Activated CD8-positive, alpha-beta T cell treated with anti-CD3 and anti-CD28 coated beads for 36 hours (primary cell): ENCODE measurements at places on chromosomes 12 and 14. TPM values are rescaled to one million over a fixed set of nuclear protein-coding genes. Genes with fewer than 3 reads are reported as not detected.

Gene SELPLG
- total RNA-seq, result 23.8 TPM

DNA sequence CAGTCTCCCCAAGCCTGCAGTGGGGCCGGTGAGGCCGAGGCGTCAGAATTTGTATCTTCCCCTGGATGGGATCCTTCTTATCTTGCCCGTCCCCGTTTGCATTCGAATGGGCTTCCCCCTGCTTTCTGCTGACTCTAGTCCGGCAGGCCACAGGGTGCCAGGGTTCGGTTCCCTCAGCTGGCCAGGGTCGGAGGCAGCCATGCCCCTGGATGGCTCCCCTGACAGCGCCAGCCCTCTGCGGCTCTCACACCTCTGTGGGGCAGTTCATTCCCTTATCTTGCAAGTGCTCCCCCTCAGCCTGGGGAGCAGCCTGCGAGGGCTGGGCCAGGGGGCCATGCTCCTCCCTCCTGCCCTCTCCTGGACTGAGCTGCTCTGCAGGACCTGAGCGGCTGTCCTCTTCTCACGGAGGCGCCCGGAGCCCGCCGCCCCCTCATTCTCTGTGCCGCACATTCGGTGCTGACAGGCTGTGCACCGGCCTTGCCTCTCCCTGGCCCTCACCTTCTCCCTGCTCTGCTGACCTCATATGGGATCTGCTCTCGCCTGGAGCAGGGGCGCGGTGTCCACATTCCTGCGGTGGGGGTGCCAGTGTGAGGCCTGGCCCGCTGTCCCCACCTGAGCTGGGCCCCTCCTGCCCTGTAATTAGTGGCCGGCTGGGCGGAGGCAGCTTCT is 32.8 kb downstream of the KIF26A start:
- no peaks in the 10 kb centered on the region for H3K27me3 ChIP-seq
- H3K4me3 ChIP-seq, result no peak overlapping the region
- no peaks in the 10 kb centered on the region for H3K4me1 ChIP-seq
- no peaks in the 10 kb centered on the region for H3K36me3 ChIP-seq
- no peak overlapping the region for H3K27ac ChIP-seq
- DNase-seq, result no peak

Gene MIP
- not detected for total RNA-seq

Gene HPD
- total RNA-seq, result not detected

DNA sequence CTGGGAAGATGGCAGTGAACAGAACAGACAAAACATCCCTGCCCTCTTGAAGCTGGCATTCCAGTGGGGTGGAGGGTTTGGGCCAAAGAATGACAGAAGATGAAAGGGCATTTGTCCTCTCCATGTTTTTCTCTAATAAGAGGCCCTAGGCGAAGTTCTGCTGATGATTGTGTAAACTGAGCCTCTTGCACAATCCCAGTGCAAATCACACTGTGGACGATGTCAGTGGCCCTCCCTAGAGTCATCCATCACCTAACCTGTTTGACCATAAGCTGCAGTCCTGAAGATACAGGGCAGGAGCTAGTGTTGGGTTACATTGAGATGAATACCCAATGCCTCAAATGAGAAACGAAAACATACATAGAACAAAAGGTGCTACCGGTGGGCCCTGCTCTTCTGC is 622.4 kb upstream of the TBX3 start:
- H3K4me1 ChIP-seq, result no peaks in the 10 kb centered on the region
- H3K27ac ChIP-seq, result no peak overlapping the region
- H3K36me3 ChIP-seq, result no peaks in the 10 kb centered on the region
- no peak for DNase-seq
- H3K27me3 ChIP-seq, result peaks cover 3% of the 10 kb centered on the region

Gene DUSP6
- total RNA-seq, result 15.3 TPM

GRCh38 chr12:52846356-52846970 is 2.3 kb downstream of the KRT78 start:
- H3K36me3 ChIP-seq, result no peaks in the 10 kb centered on the region
- H3K4me1 ChIP-seq, result peaks cover 3% of the 10 kb centered on the region
- no peaks in the 10 kb centered on the region for H3K27me3 ChIP-seq
- H3K4me3 ChIP-seq, result no peak overlapping the region

DNA sequence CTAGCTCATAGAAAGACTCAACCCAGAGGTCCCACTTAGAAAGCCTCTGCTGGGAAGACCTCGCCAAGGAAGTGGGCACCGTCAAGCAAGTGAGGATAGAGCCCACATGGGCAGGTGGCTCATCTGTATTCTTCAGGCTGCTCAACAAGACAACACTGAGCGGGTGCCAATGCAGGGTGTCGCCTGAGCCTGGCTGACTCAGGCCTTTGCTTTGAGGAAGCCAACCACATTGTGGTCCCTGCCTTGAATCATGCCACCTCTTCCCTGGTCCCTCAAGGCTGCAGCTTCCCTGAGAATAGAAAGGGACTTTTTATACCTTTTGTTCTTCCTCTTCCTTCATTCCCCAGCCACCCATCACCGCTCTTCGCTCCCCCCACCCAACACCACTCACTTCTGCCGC is 2.1 kb upstream of the RNASE13 start:
- H3K4me1 ChIP-seq, result no peaks in the 10 kb centered on the region
- no peaks in the 10 kb centered on the region for H3K27me3 ChIP-seq
- H3K27ac ChIP-seq, result no peak overlapping the region
- no peaks in the 10 kb centered on the region for H3K36me3 ChIP-seq
- no peak for DNase-seq
- H3K4me3 ChIP-seq, result no peak overlapping the region

Gene LRP1
- 1.5 TPM for total RNA-seq

- no peak overlapping the region for H3K4me3 ChIP-seq
- H3K4me1 ChIP-seq, result no peaks in the 10 kb centered on the region
- DNase-seq, result no peak
- no peaks in the 10 kb centered on the region for H3K36me3 ChIP-seq
These were observed 342.6 kb downstream of the NOVA1 start for GRCh38 chr14:26255213-26255612.

Gene FITM1
- 0.56 TPM for total RNA-seq

DNA sequence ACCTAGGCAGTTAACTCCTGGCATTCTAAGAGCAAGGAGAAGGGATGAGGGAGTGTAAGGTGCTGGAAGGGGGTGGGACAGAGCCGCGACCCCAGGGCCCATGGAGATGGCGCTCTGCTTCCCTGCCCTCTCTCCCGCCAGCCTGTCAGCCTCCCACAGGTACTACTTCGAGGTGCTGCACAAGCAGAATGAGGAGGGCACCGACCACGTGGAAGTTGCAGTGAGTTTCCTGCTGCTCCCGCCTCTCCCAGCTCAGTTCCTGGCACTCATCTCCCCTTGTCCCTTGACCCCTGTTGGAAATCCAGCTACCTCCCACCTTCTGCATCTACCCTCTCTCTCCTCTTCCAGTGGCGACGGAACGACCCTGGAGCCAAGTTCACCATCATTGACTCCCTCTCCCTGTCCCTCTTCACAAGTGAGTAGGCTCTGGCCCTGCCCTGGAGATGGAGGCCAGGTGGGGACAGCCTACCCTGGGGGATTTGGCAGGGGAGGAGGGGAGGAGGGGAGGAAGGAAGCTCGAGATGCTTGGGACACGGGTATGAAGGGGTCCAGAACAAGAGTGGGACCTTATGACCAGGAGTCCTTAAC is 88.2 kb downstream of the B4GALNT3 start:
- H3K27me3 ChIP-seq, result peaks cover 8% of the 10 kb centered on the region
- H3K4me1 ChIP-seq, result peaks cover 26% of the 10 kb centered on the region
- H3K4me3 ChIP-seq, result no peak overlapping the region
- no peak for DNase-seq
- H3K36me3 ChIP-seq, result no peaks in the 10 kb centered on the region
- no peak overlapping the region for H3K27ac ChIP-seq

GRCh38 chr12:91309450-91309849 is 126.8 kb upstream of the DCN start:
- peaks cover 7% of the 10 kb centered on the region for H3K27me3 ChIP-seq
- no peaks in the 10 kb centered on the region for H3K4me1 ChIP-seq
- DNase-seq, result no peak
- H3K36me3 ChIP-seq, result no peaks in the 10 kb centered on the region
- no peak overlapping the region for H3K27ac ChIP-seq

Gene RPL36AL
- 231 TPM for total RNA-seq

GRCh38 chr14:56333359-56334292 is 215.4 kb downstream of the PELI2 start:
- no peaks in the 10 kb centered on the region for H3K36me3 ChIP-seq
- H3K27me3 ChIP-seq, result no peaks in the 10 kb centered on the region
- H3K4me1 ChIP-seq, result peaks cover 11% of the 10 kb centered on the region
- H3K4me3 ChIP-seq, result no peak overlapping the region

- no peaks in the 10 kb centered on the region for H3K4me1 ChIP-seq
- DNase-seq, result no peak
- no peak overlapping the region for H3K4me3 ChIP-seq
- H3K27me3 ChIP-seq, result no peaks in the 10 kb centered on the region
These were observed 392.3 kb downstream of the PAWR start for GRCh38 chr12:79298506-79298905.

GRCh38 chr12:1851151-1851701 is 30.9 kb downstream of the LRTM2 start:
- peaks cover 6% of the 10 kb centered on the region for H3K4me1 ChIP-seq
- H3K27ac ChIP-seq, result no peak overlapping the region
- no peaks in the 10 kb centered on the region for H3K27me3 ChIP-seq
- no peak for DNase-seq
- H3K36me3 ChIP-seq, result no peaks in the 10 kb centered on the region
- H3K4me3 ChIP-seq, result no peak overlapping the region

Gene KLRG1
- total RNA-seq, result 10.1 TPM

- no peaks in the 10 kb centered on the region for H3K27me3 ChIP-seq
- no peak overlapping the region for H3K4me3 ChIP-seq
- no peak for DNase-seq
- no peak overlapping the region for H3K27ac ChIP-seq
- H3K36me3 ChIP-seq, result no peaks in the 10 kb centered on the region
These were observed 56.4 kb upstream of the LTA4H start for GRCh38 chr12:96091833-96092232.

- no peaks in the 10 kb centered on the region for H3K4me1 ChIP-seq
- peaks cover 17% of the 10 kb centered on the region for H3K27me3 ChIP-seq
- H3K27ac ChIP-seq, result no peak overlapping the region
- H3K36me3 ChIP-seq, result no peaks in the 10 kb centered on the region
- no peak for DNase-seq
- H3K4me3 ChIP-seq, result no peak overlapping the region
These were observed 5.9 kb upstream of the KRT6A start for GRCh38 chr12:52498946-52499345.

DNA sequence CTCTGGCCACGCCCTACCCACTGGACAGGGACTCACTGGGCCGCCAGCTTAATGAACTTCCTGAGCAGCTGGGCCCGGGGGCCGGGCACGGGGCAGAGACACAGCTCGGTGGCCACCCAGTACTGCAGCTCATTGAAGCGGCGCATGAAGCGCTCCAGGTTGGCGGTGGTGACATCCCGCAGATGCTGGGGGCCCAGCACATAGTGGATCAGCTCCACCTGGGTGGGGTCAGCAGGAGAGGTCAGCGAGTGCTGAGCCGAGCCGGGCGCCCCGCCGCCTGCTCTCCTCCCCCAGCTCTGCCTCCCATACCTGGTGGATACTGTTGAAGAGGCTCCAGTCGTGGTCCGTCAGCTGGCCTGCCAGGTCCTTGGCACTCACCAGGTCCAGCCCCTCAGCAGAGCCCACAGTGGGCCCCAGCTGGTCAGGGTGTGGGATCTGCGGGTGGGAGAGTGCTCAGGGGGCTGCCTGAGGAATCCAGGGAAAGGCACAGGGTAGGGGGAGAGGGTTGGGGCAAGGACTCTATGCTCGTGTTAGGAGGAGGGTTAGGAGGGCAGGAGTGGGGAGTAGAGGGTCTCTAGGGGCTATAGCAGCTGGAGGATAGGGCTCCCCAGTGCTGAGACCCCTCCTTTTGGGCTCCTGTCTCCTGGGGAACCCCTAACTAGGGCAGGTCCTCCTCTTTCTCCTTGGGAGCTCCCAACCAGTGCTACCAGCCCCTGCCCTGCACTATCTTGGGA is 15.5 kb upstream of the ENDOU start:
- DNase-seq, result no peak
- no peak overlapping the region for H3K27ac ChIP-seq
- no peak overlapping the region for H3K4me3 ChIP-seq
- H3K27me3 ChIP-seq, result no peaks in the 10 kb centered on the region
- peaks cover 26% of the 10 kb centered on the region for H3K4me1 ChIP-seq

- H3K4me1 ChIP-seq, result peaks cover 31% of the 10 kb centered on the region
- H3K27me3 ChIP-seq, result no peaks in the 10 kb centered on the region
- H3K4me3 ChIP-seq, result no peak overlapping the region
- peak overlapping the region; percentile 44 for H3K27ac ChIP-seq
These were observed 7.8 kb downstream of the HSP90AA1 start for GRCh38 chr14:102078831-102079699.

Gene APOF
- not detected for total RNA-seq

GRCh38 chr12:101995684-101996083 is 66.1 kb downstream of the WASHC3 start:
- H3K27ac ChIP-seq, result no peak overlapping the region
- H3K36me3 ChIP-seq, result no peaks in the 10 kb centered on the region
- no peak for DNase-seq
- H3K4me1 ChIP-seq, result no peaks in the 10 kb centered on the region
- H3K4me3 ChIP-seq, result no peak overlapping the region

- H3K27me3 ChIP-seq, result peaks cover 3% of the 10 kb centered on the region
- H3K36me3 ChIP-seq, result no peaks in the 10 kb centered on the region
- H3K27ac ChIP-seq, result no peak overlapping the region
- no peak for DNase-seq
- H3K4me3 ChIP-seq, result no peak overlapping the region
- H3K4me1 ChIP-seq, result no peaks in the 10 kb centered on the region
These were observed 243.1 kb downstream of the AKAP6 start for GRCh38 chr14:32571995-32572866.

Gene NRIP2
- total RNA-seq, result not detected

- peaks cover 43% of the 10 kb centered on the region for H3K4me1 ChIP-seq
- peak overlapping the region; percentile 86 for H3K4me3 ChIP-seq
- H3K27me3 ChIP-seq, result no peaks in the 10 kb centered on the region
These were observed 615 bp downstream of the CDKN1B start for GRCh38 chr12:12717586-12718380.

- H3K27ac ChIP-seq, result no peak overlapping the region
- H3K36me3 ChIP-seq, result no peaks in the 10 kb centered on the region
- no peak for DNase-seq
- no peak overlapping the region for H3K4me3 ChIP-seq
These were observed 7.5 kb upstream of the LRP1-AS start for GRCh38 chr12:57154804-57155434.

- no peaks in the 10 kb centered on the region for H3K36me3 ChIP-seq
- H3K4me1 ChIP-seq, result no peaks in the 10 kb centered on the region
- no peak for DNase-seq
- H3K27me3 ChIP-seq, result no peaks in the 10 kb centered on the region
- H3K4me3 ChIP-seq, result no peak overlapping the region
- H3K27ac ChIP-seq, result no peak overlapping the region
These were observed 59.8 kb downstream of the CNTN1 start for GRCh38 chr12:40752011-40752410.

Gene LRRK2
- total RNA-seq, result 0.76 TPM

Gene RNASE3
- not detected for total RNA-seq

- no peaks in the 10 kb centered on the region for H3K36me3 ChIP-seq
- no peak overlapping the region for H3K4me3 ChIP-seq
- H3K4me1 ChIP-seq, result peaks cover 18% of the 10 kb centered on the region
- H3K27me3 ChIP-seq, result no peaks in the 10 kb centered on the region
These were observed 336.9 kb upstream of the ATP2B1 start for GRCh38 chr12:90045559-90045958.

Gene FKBP3
- total RNA-seq, result 66.4 TPM

- H3K27ac ChIP-seq, result no peak overlapping the region
- H3K27me3 ChIP-seq, result peaks cover 42% of the 10 kb centered on the region
- DNase-seq, result no peak
- H3K4me3 ChIP-seq, result no peak overlapping the region
These were observed 7.8 kb downstream of the IRAK3 start for GRCh38 chr12:66196806-66197205.

Gene DPF3
- 0.54 TPM for total RNA-seq
